DND-41 (cell line): ENCODE measurements at places on chromosomes 1 and 21.
A peak's percentile ranks its signal among the peaks of the same experiment; 100 is the strongest.

DNA sequence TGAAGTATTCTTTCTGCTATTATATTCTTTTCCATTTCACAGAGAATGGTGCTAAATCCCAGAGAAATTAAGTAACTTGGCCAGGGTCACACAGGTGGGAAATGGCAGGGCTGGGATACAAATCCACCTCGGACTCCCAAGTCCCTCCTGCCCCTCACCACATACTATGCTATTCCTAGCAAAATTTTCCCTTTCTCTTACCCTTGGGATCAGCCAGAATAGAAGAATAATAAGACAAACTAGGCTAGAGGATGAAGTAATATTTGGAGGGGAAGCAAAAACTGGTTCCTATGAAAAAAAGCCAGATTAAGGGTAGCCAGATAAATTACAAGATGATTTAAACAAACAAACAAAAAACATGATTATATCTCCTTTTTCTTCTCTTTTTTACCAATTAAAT, 62.5 kb downstream of the TGFB2 start:
- H3K27me3 ChIP-seq = no peaks in the 10 kb centered on the region
- no peaks in the 10 kb centered on the region for H3K36me3 ChIP-seq
- H3K4me1 ChIP-seq = no peaks in the 10 kb centered on the region

DNA sequence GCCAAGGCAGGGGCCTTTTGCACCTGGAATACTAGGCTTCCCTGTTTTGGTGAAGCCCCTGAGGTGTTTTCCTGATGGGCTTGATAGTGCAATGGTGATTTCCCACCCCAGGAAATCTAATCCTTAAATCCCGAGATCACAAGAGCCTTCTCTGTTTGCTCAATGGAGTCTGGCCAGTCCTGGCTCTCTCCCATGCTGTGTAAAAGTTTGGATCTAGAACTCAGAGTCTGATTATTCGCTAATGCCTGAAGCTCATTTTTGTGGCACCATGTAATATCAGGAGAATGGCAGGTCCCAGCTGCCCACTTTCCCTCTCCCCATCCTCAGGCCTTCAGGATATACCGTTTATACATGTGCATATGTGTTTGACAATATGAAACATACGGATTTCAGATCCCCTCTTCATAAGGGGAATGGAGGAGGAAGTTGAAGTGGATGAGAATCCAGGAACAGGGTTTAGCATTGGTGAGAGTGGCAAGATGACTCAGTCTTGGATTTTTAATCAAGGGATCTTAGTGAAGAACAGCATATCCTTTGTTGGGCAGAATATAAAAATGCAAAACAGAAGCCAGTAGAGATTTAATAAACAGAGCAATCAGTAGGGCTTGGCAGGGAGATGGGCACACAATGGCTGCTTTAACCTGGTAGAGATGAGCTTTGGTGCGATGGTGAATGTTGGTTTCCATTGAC, 62.1 kb downstream of the CLIC6 start:
- H3K27ac ChIP-seq = no peak overlapping the region
- DNase-seq = no peak
- H3K36me3 ChIP-seq = no peaks in the 10 kb centered on the region
- no peak overlapping the region for H3K4me3 ChIP-seq
- H3K27me3 ChIP-seq = no peaks in the 10 kb centered on the region

DNA sequence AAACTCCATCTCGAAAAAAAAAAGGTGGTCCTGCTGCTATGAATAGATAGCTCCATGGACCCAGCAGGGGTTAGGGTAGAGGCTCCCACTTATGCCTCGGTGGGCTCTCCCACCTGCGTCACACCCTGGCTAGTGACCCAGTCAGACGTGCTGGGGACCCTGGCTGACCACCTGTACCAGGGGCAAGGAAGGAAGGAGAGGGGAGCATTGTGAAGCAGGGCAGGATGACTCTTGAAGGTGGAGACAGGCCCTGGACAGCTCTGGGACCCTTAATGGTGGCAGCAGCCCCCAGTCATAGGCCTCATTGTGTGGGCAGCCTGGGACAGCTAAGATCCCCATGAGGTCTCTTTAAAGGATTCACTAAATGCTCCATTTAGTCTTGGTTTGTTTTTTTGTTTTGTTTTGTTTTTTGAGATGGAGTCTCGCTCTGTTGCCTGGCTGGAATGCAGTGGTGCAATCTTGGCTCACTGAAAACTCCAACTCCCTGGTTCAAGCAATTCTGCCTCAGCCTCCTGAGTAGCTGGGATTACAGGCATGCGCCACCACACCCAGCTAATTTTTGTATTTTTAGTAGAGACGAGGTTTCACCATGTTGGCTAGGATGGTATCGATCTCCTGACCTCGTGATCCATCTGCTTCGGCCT, 10.4 kb upstream of the SNAPIN start:
- H3K36me3 ChIP-seq = peaks cover 44% of the 10 kb centered on the region
- no peak overlapping the region for H3K27ac ChIP-seq
- H3K27me3 ChIP-seq = no peaks in the 10 kb centered on the region
- no peak for DNase-seq

GRCh38 chr21:45972353-45972715, 9.2 kb upstream of the COL6A1 start:
- H3K4me3 ChIP-seq = no peak overlapping the region
- H3K27ac ChIP-seq = no peak overlapping the region
- H3K4me1 ChIP-seq = peaks cover 22% of the 10 kb centered on the region
- H3K27me3 ChIP-seq = no peaks in the 10 kb centered on the region

DNA sequence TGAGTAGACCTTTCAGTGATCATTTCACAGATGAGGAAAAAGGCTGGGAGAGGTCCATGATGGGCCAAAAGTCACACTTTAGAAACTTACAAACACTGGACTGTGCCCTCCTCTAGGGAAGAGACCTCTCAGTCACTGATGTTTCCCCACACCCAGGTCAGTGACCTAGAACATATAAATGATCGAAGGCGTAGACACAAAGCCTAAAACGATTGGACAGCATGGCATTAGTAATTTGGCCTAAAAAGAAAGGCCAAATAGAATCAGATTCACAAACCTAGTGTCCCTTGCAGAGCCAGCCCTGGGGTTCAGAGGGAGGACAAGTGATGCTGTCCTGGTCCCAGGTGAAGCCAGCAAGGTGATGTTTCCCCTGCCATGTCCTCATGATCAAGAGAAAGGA, 27.7 kb downstream of the TRABD2B start:
- DNase-seq = no peak
- no peaks in the 10 kb centered on the region for H3K4me1 ChIP-seq
- no peak overlapping the region for H3K4me3 ChIP-seq
- H3K27me3 ChIP-seq = peaks cover 7% of the 10 kb centered on the region

GRCh38 chr1:24045771-24046170, 65.6 kb upstream of the SRSF10 start:
- H3K4me3 ChIP-seq = no peak overlapping the region
- DNase-seq = no peak
- H3K27me3 ChIP-seq = peaks cover 9% of the 10 kb centered on the region
- no peaks in the 10 kb centered on the region for H3K36me3 ChIP-seq
- no peak overlapping the region for H3K27ac ChIP-seq

DNA sequence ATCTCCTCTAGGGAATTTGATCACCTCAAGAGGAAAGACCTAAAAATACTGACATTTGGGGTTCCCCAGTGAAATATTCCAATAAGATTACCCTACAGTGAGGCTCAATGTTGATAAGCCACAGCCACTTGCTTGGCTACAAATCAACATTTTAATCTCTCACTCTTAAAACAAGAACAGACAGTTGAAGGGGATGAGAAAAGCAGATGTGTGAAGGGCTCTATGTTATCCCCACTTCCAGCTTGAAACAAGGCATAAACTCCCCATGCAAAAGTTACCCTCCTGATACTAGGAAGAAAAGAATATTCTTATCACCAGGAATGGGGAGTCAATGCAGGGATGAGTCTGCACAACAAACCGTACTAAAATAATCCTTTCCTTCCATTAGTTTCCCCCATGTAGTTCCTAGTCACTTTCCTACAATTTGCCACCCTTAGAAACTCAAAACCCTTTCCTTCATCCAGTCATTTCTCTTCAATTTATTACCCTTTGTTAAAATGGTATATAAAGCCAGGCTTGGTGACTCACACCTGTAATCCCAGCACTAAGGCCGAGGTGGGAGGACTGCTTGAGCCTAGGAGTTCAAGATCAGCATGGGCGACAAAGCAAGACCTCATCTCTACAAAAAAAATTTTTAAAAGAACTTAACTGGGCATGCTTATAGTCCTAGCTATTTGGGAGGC, 29.5 kb downstream of the LPGAT1 start:
- peaks cover 14% of the 10 kb centered on the region; the same call in 1 of the 2 replicates for H3K36me3 ChIP-seq
- DNase-seq = no peak
- H3K27me3 ChIP-seq = no peaks in the 10 kb centered on the region
- no peaks in the 10 kb centered on the region for H3K4me1 ChIP-seq
- no peak overlapping the region for H3K4me3 ChIP-seq
- no peak overlapping the region for H3K27ac ChIP-seq

DNA sequence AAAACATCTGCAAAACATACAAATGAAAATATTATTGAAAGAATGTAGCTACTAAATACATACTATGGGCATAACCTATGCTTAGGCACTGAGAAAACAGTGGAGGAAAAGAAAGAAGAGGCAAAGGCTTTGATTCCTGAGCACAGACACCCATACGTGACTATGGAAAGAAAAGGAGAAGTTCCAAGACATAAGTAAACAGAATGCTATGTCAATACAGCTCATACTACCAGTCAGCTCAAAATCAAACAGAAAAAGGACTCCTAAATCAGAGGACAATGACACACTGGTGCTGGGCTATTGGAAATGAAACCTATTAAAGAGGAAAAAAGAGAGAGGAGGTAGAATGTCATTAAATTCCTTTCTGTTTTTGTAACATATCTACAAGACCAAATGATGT, 225.4 kb downstream of the SMYD3 start:
- no peak overlapping the region for H3K27ac ChIP-seq
- no peaks in the 10 kb centered on the region for H3K36me3 ChIP-seq
- H3K4me3 ChIP-seq = no peak overlapping the region
- DNase-seq = no peak
- no peaks in the 10 kb centered on the region for H3K4me1 ChIP-seq

DNA sequence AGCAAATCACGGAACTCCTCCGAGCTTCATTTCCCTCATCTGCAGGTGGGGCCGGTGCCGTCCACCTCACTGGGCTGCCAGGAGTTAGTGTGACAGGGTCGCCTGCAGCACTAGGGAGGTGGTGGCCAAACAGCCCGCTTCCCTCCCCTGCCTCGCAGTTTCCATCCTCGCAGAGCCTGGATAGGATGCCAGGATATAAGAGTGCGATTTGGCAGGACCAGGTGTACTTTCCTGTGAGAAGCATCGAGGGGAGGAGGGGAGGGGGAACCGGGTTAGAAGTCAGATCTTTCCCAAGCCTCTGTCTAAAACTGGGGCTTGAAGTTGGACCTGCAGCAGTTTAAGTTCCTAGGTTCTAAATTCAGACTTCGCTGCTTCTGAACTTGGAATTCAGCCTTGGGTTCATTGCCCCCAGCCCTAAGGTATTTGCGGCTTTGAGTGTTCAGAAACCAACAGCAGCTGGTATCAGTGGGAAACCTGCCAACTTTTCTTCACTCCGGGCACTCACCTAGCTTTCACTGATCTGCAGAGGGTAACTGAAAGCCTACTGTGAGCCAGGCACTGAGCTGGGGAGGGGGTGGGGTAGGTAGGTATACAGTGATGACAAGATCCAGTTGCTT, 1.7 kb upstream of the JUN start:
- peaks cover 6% of the 10 kb centered on the region for H3K27me3 ChIP-seq
- DNase-seq = peak; percentile 69
- H3K4me1 ChIP-seq = peaks cover 41% of the 10 kb centered on the region
- H3K4me3 ChIP-seq = peak overlapping the region; percentile 59; the same call in 1 of the 2 replicates
- H3K36me3 ChIP-seq = peaks cover 5% of the 10 kb centered on the region; the same call in 1 of the 2 replicates

- peaks cover 7% of the 10 kb centered on the region for H3K27me3 ChIP-seq
- H3K27ac ChIP-seq = no peak overlapping the region
- no peak for DNase-seq
- H3K4me3 ChIP-seq = no peak overlapping the region
- H3K4me1 ChIP-seq = no peaks in the 10 kb centered on the region
Observed at GRCh38 chr1:172239901-172240300, 180.6 kb upstream of the C1orf105 start.

- H3K27ac ChIP-seq = no peak overlapping the region
- peaks cover 3% of the 10 kb centered on the region for H3K27me3 ChIP-seq
- no peak overlapping the region for H3K4me3 ChIP-seq
- H3K4me1 ChIP-seq = no peaks in the 10 kb centered on the region
- H3K36me3 ChIP-seq = no peaks in the 10 kb centered on the region
- DNase-seq = no peak
Observed at GRCh38 chr1:166590161-166590560, 249.1 kb upstream of the POGK start.

- H3K27ac ChIP-seq = no peak within 1 kb of the TSS
- DNase-seq = peak; percentile 44
- no peaks in the 10 kb centered on the region for H3K36me3 ChIP-seq
Observed at GRCh38 chr1:12166834-12167492, at the start of gene TNFRSF1B. Gene TNFRSF1B (plus strand): TSS chr1:12166991. CDS start chr1:12167092, 101 bp downstream.

GRCh38 chr1:167776616-167777268, 55.0 kb downstream of the MPZL1 start:
- no peaks in the 10 kb centered on the region for H3K4me1 ChIP-seq
- H3K36me3 ChIP-seq = peaks cover 72% of the 10 kb centered on the region
- DNase-seq = no peak
- no peak overlapping the region for H3K27ac ChIP-seq

DNA sequence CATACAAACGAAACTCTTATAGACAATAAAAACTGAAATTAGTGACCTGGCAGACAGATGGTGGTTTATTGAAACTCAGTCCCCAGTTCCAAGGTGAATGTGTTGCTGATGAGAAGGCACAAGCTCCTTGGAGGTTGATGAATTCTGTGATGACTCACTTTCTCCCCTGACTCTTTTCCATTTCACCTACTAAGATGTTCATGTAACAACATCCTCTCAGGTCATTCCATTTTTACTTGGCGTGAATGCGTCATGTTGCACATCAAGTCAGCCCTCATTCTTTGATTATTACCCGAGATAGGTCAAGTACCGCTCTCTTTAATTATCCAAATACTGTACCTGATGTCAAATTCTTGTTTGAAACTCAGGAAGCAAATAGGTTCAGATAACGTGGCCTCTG, 10.1 kb upstream of the IL10RB start:
- no peak for DNase-seq
- H3K4me3 ChIP-seq = no peak overlapping the region
- H3K4me1 ChIP-seq = peaks cover 20% of the 10 kb centered on the region
- H3K36me3 ChIP-seq = peaks cover 91% of the 10 kb centered on the region
- H3K27me3 ChIP-seq = no peaks in the 10 kb centered on the region

- H3K4me3 ChIP-seq = no peak overlapping the region
- no peak overlapping the region for H3K27ac ChIP-seq
- H3K4me1 ChIP-seq = no peaks in the 10 kb centered on the region
- no peaks in the 10 kb centered on the region for H3K36me3 ChIP-seq
- DNase-seq = no peak
Observed at GRCh38 chr21:38600106-38600505, 101.8 kb upstream of the ERG start.

DNA sequence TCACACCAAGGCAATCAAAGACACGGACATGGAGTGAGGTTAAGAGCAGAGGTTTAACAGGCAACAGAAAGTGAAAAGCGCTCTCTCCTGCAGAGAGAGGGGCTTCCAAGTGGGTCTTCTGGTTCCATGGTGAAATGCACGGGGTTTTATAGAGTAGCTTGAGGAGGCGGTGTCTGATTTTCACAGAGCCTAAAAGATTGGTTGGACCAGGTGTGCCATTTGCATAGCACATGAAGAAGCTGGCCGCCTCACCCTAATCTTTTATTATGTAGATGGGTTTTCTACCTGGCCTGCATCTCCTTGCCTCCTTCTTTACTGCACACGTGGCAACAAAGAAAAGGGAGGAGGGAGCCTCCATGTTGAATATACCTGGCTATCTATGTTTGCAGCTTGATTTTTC, 197.3 kb downstream of the RYR2 start:
- no peak overlapping the region for H3K27ac ChIP-seq
- no peaks in the 10 kb centered on the region for H3K36me3 ChIP-seq
- no peaks in the 10 kb centered on the region for H3K4me1 ChIP-seq
- no peaks in the 10 kb centered on the region for H3K27me3 ChIP-seq

GRCh38 chr1:247680171-247680570, 632 bp upstream of the OR13G1 start:
- H3K4me1 ChIP-seq = no peaks in the 10 kb centered on the region
- H3K4me3 ChIP-seq = no peak overlapping the region
- H3K27ac ChIP-seq = no peak overlapping the region
- no peaks in the 10 kb centered on the region for H3K27me3 ChIP-seq
- no peaks in the 10 kb centered on the region for H3K36me3 ChIP-seq
